ENCODE measurements at places on chromosomes 3 and 15.

DNA sequence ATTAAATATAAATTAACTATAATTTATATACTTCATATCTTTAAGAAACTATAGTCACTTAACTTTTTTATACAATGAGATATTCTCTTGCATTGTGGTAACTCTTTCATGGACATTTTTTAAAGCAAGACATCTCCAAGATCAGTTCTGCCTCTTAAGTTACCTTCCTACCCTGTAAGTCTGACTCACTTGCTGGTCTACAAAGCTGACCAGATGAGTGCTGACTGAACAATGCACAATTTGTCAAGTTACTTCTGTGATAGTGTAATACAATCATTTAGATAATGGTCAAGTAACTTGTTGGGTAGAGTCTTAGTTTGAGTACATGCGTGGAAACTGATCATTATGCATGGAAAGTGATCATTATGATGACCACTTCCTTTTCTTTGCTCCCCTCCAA, 145.9 kb downstream of the MEIS2 start:
- DNase-seq = no peak

- DNase-seq = no peak
These were observed 5.4 kb downstream of the VWA5B2 start for GRCh38 chr3:184234671-184235380.

DNA sequence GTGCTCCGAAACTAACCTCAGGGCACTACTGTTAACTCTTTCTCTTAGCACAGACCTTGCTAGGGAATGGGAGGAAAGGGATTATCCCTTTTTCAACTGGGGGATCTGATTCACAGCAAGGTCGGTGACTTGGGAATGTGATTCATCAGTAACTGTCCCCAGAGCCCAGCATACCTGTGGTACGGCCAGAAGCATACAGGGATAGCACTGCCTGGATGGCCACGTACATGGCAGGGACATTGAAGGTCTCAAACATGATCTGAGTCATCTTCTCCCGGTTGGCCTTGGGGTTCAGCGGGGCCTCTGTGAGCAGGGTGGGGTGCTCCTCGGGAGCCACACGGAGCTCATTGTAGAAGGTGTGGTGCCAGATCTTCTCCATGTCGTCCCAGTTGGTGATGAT, 2.3 kb downstream of the ACTC1 start:
- no peak for DNase-seq

GRCh38 chr3:17055374-17056276, 170.9 kb downstream of the PLCL2 start:
- no peak for DNase-seq

DNA sequence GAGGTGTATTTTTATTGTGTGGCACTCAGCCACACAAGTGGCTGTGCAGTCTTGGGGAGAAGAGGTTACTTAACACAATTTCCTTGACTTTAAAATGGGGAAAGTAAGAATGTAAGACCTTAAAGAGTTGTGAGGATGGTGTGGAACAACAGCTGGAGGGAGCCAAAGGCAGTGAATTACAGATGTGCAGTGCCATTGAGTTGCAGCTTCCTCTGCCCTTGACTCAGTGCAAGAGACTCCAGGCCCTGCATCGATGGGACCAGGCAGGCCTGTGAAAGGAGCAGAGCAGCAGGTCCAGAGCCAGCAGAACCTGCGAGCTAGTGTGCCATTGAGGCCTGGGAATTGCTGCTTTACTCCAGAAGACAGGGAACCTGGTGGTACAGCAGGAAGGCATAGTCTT, 27.2 kb downstream of the EEFSEC start:
- no peak for DNase-seq

DNA sequence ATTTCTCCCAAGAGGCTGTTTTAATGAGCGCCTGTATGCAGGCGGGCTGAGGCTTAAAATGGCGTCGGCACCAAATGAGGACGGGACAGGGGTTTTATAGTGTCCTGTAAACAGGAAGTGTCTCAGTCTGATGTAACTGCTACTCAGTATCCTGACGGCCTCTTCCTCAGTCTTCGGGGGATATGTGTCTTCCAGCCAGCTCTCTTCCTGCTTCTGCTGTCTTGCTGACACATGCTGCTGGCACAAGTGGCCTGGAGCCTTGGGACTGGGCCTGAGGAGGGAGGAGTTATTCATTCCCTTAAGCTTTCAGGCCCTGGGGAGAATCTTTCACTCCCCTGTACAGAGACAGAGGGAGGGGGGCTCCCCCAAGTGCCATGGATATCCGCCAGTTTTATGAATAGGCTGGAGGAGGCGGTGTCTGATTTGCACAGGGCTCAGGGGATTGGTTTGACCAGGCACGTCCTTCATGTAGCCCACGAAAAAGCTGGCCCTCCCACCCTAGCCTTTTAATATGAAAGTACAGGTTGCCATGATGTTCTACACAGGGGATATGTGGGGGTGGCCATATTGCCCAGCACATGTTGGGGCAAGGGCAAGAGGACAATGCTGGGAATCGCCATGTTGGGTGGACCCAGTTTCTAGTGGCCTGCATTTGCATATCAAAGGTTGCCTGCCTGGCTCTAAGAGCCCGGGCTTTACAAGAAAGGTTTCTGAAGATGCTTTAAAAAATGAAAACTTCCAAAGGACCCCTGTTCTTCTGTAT, 19.9 kb downstream of the NDUFB4 start:
- no peak for DNase-seq

DNA sequence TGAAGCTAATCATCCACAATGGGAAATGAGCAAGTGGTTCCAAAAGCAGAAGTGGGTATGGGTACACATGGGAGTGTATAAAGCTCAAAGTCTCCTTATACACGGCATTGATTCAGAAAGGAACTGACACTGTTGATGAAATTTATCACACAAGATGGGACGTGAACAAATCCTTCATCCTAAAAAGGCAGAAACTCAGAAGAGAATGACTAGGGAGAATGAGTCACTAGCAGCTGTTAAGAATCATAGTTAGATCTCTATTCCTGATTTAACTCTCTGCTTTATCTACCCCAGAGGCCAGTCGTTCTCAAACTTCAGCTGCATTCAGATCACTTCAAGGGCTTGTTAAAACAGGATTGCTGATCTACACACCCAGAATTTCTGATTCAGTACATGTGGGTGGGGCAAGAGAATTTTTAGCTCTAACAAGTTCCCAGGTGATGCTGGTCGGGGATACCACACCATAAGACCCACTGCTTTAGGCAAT, 97.7 kb upstream of the PHLDB2 start:
- no peak for DNase-seq

DNA sequence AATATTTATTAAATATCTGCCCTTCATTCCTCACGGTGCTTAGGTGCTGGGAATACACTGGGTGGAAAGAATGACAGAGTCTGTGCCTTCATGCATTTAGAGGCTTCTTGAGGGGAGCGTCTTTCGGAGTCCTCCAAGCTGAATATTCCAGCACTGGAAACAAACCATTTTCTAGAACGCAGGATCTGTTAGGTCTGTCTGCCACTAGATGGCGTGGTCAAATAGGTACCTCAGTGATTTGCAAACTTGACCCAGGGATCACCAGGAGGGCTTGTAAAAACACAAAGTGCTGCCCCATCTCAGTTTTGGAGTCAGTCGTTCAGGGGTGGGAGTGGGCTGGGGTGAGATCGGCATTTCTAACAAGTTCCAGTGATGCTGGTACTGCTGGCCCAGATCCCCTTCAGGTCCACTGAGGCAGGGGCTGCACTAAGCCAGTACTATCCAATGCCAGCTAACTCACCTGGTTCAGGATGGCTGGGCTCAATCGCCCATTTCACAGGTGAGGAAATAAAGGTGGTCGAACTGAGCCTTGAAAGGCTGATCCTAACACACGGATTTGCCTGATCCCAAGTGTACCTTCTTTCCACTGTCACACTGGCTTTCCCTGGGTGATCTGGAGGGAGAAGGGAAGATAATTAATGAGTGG, 14.8 kb downstream of the ARNT2 start:
- peak; percentile 33 for DNase-seq

- no peak for DNase-seq
These were observed 361.3 kb upstream of the THBS1 start for GRCh38 chr15:39219608-39220007.

DNA sequence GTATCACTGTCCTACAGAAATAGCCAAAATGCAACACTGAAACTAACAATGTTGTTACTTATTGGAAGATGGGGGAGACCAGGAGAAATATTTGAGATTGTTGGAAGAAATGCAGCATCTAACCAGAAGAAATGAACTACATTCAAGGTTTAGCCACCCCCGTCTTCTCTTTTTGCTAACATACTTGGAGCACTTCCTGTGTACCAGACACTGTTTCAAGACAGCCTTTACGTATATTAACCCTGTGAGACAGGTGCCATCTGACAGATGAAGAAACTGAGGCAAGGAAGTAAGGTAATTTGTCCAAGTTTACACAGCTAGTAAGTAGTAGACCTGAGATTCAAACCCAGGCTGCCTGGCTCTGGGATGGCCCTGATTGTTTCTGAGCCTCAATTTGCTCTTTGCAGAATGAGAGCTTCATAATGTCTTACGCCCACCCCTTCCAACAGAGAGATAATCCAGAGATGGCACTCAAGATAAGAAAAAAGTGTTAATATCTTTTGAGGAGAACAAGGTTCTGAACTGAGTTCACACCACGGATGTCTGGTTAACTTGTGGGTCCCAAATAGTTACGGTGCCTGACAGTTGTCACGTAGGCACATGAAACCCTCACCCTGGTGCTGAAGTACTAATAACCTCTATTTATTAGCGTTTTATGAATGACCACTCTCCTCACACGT, 26.1 kb downstream of the RASGRP1 start:
- DNase-seq = no peak

- DNase-seq = no peak
These were observed 314.5 kb downstream of the TIGIT start for GRCh38 chr3:114608293-114608692.

GRCh38 chr3:27031476-27031875, 337.7 kb downstream of the NEK10 start:
- no peak for DNase-seq

Data from endothelial cell (in vitro differentiated cells).